ENCODE measurements at places on chromosomes 3 and 15. TPM values are rescaled to one million over a fixed set of nuclear protein-coding genes. Genes with fewer than 3 reads are reported as not detected.

Gene SCAMP5
- 3.0 TPM for total RNA-seq

Gene AZI2
- 37.5 TPM for total RNA-seq

GRCh38 chr3:130340766-130341165 lies 4.7 kb upstream of the COL6A5 start:
- H3K4me3 ChIP-seq: no peak overlapping the region
- no peaks in the 10 kb centered on the region for H3K36me3 ChIP-seq
- no peak for DNase-seq

- no peaks in the 10 kb centered on the region for H3K27me3 ChIP-seq
- no peak for DNase-seq
- no peak overlapping the region for H3K27ac ChIP-seq
- H3K4me3 ChIP-seq: no peak overlapping the region
- H3K4me1 ChIP-seq: no peaks in the 10 kb centered on the region
These were observed 56.7 kb downstream of the PLS1 start for GRCh38 chr3:142652826-142653292.

- no peaks in the 10 kb centered on the region for H3K36me3 ChIP-seq
- H3K4me1 ChIP-seq: peaks cover 21% of the 10 kb centered on the region
These were observed 9.5 kb downstream of the CA12 start for GRCh38 chr15:63372018-63372705.

Data from left ventricle myocardium inferior (tissue), 1 donor.